ENCODE measurements at places on chromosomes 12 and 14. TPM values are rescaled to one million over a fixed set of nuclear protein-coding genes. Genes with fewer than 3 reads are reported as not detected.
A peak's percentile ranks its signal among the peaks of the same experiment; 100 is the strongest.

INSM2 gene
- total RNA-seq, result not detected

GRCh38 chr14:65279958-65280357 is 132.6 kb upstream of the FUT8 start:
- no peak for DNase-seq

GRCh38 chr14:23209651-23210423 is 26.4 kb upstream of the SLC7A8 start:
- DNase-seq, result no peak

TESPA1 gene
- 0.92 TPM for total RNA-seq

DNA sequence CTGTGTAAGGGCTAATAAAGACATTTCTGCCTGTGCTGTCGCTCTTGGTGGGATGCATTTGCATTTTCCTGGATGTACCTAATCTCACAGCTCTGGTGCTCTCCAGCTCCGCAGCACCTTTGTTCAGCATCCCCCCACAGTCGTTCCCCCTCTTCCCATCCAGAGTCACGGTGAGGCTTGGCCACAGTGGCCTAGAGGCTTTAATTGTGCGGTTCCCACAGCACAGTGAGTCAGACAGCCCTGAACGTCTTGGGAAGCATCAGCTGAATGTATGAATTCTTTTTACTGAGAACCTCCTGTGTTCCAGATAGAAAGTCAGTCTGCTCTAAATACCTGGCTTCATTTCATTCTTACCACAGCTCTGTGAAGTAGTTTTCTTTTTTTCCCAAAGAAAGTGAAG is 28.7 kb downstream of the MLXIP start:
- no peak for DNase-seq

DNA sequence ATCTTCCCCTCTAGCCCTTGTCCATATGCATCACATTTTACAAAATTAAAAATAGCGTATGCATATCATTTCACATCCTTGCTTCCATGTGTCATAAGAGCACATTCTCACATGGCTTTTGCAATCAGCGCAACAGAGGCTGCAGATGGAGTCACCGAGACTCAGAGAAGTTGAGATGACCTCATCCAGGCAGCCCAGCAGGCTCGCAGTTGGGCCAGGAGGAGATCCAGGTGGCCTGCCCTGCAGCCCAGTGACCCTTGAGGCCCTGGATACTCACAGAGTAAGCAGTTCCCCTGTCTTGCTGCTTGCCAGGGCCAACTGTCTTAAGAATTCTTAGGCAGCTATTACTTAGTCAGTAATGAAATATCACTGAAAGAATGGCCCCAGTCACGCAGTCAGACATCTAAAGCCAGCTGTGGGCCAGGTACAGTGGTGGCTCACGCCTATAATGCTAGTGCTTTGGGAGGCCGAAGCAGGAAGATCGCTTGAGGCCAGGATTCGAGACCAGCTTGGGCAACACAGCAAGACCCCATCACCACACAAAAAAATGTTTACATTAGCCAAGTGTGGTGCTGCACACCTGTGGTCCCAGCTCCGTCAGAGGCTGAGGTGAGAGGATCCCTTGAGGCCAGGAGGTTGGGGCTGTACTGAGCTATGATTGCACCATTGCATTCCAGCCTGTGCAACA is 9.1 kb downstream of the CAMKK2 start:
- no peak for DNase-seq

GRCh38 chr14:55731881-55732498 is 152.0 kb downstream of the KTN1 start:
- peak; percentile 45 for DNase-seq

- DNase-seq, result no peak
Measured at GRCh38 chr14:74444866-74445265, 18.9 kb upstream of the SYNDIG1L start.

Measured in tongue (tissue), 3 donors.